ENCODE measurements at places on chromosomes 2 and 18. TPM values are rescaled to one million over a fixed set of nuclear protein-coding genes. Genes with fewer than 3 reads are reported as not detected.

Gene SRD5A2
- total RNA-seq: not detected

Gene CACNB4
- 1.1 TPM for total RNA-seq

Gene CFAP65
- not detected for total RNA-seq

Gene C2orf81
- total RNA-seq: 0.57 TPM
